ENCODE measurements at places on chromosomes 12 and 14. TPM values are rescaled to one million over a fixed set of nuclear protein-coding genes. Genes with fewer than 3 reads are reported as not detected.
A peak's percentile ranks its signal among the peaks of the same experiment; 100 is the strongest.

- peak; percentile 10 for DNase-seq
These were observed 17.0 kb upstream of the BCL7A start for GRCh38 chr12:122004633-122005071.

DNA sequence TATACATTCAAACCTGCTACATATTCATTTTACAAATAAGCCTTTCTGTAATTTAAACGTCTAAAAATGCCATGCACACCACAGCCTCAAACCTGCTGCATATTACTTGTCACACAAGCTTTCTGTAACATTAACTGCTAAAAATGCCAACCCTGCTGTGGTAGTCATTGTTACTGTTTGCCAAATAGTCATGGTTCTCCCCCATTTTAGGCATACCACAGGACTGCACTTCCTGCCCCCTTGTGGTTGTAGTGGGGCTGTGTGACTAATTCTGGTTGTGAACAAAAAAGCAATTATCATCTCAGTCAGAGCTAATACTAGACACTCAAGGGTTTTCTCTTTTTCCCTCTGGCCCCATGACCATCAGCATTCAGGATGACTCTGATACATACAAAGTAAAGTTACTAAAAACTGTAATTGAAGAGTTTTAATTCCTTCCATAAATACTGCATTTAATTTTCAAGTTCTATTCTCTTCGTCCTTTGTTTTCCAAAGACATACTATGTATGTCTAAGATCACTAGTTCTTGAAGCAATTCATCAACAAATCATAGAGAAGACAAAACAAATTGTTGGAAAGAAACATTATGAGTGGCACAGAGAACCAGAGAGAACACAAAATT lies 5.7 kb upstream of the SLC35F4 start:
- peak; percentile 86 for DNase-seq

- DNase-seq, result peak; percentile 82
These were observed 14.5 kb upstream of the LLPH start for GRCh38 chr12:66144791-66145754.

GRCh38 chr12:65232476-65233077 lies 45.9 kb upstream of the MSRB3 start:
- DNase-seq, result peak; percentile 56

PRIMA1 gene
- not detected for polyA plus RNA-seq

GRCh38 chr14:95471476-95471875 lies 45.0 kb downstream of the SYNE3 start:
- peak; percentile 50 for DNase-seq

DNA sequence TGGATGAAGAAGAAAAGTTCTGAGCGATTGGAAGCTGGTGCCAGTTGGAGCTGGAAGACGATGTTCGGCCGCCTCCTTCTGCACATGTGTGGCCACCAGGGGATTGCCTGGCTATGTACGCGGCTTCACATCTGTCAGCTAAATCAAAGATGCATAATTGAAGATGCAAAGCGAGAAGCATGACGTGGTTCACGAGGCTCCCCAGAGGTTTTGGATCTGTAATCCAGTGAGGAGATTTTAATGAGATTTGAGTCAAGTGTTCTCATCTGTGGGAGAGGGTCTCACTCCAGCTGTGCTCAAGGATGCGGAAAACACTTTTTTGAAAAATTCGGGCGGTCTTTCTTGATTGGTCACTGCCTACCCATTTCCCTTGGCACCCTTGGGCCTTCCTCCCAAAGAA lies 94.6 kb downstream of the PAX9 start:
- DNase-seq, result no peak

KRT8 gene
- 19.8 TPM for polyA plus RNA-seq

ACSS3 gene
- 1.5 TPM for polyA plus RNA-seq

- no peak for DNase-seq
These were observed 18.7 kb downstream of the PLEKHG3 start for GRCh38 chr14:64722842-64723447.

DNA sequence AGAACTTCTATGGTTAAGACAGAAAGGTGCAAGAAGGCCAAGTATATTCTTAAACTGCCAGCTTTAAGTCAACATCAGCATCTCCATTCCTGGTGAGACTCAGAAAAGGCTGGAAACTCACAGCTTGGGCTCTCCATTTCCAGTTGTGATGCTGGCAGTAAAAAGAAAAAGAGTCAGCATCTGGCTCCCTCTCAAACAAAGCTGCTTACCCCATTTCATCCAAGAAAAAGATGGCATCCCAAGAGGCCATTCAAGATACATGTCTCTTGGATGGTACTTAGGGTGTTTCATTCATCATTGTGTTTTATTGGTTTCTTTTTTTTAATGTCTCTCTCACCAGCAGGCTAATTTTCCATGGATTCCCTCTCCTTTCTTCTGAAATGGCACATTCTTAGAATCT lies 61.9 kb downstream of the DCAF5 start:
- DNase-seq, result no peak

DNA sequence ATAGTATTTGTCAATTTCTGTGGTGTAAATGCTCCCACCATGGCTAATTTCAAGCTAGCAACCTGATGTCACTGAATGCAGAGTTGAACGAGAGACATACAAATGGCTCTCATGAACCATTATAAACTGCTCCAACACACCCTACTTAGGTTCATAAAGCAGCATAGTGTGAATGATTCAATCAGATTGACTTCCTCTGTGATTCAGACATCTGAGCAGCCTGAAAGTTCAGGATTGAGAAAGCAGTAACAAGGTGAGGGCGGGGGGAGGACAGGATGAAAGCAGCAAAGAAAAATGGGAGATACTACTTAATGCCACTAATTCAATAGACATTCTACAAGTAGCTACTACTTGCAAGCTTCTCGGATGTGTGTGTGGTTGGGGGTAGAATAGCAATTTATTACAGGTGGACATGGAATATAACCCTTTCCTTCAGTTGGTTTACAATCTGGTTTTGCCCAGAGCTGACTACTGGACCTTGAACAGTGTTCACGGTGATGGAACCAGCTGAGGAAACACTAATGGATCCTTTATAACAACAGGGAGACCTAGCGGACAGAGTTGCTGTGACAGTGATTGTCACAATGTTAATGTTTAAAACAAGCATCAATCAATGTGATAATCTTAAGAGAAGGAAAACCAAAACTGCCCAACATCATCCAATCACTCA lies 52.5 kb upstream of the PELI2 start:
- no peak for DNase-seq

GRCh38 chr12:52585946-52586345 lies 12.3 kb upstream of the KRT74 start:
- no peak for DNase-seq

DNA sequence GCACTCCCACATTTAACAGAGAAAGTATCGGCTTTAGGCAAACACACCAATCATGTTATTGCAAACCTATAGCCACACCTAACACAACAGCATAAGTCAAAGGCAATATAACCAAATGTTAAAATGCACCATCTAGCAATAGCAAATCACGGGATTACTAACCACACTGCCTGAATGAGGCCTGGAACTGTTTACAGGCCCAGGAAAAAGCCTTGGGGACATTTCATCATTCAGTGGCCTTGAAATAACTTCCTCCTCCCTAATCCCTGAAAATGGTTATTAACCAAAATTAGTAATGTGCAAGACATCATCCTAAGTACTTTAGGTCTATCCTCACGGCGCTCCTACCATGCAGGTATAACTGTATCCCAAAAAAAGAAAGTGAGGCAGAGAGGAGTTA lies 2.3 kb downstream of the GALC start:
- DNase-seq, result no peak
